Caki2 (cell line): ENCODE measurements at places on chromosomes 4 and X. TPM values are rescaled to one million over a fixed set of nuclear protein-coding genes. Genes with fewer than 3 reads are reported as not detected.

The CLNK gene
- total RNA-seq: not detected in 2 replicates

The CT45A5 gene
- total RNA-seq: not detected in 2 replicates

The IQCM gene
- total RNA-seq: not detected in 2 replicates

The SPANXB1 gene
- total RNA-seq: not detected in 2 replicates

The SOWAHB gene
- not detected in 2 replicates for total RNA-seq

The AREG gene
- total RNA-seq: 20.6 and 30.6 TPM in 2 replicates

- DNase-seq: no peak
Measured at GRCh38 chrX:23331701-23332100, 2.9 kb upstream of the PTCHD1 start.

GRCh38 chrX:45309801-45310200 lies 109.1 kb upstream of the DIPK2B start:
- no peak for DNase-seq

DNA sequence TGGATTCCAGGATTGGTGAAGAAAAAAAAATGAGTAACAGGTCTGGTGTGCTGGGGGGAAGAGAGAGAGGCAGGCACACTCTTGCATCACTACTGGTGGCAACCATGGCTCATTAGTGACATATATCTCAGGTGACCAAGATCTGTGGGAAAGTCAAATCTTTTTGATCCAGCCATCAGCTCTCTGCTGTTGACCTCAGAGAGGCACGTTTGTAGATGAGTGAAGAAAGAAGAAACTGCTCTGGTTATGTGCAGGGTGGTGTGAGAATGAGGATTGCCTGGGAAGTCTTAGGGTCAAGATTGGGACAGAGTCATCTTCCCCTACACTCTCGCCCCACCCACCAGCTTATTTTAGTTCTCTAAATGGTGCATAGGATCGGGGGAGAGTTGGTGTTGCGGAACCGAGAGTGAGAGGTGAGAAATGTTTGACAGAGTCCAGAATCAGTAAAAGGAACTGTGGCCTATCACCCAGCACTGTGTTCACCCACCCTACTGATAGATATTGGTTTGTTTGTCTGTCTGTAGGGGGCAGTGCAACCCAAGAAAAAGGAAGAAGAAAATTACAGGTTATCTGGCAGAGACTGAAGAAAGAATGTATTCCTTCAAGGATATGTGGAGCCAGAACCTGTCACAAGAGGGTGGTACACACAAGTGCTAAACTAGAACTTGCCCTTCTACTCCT lies 21.9 kb downstream of the ARMCX6 start:
- peak; percentile 35 for DNase-seq

DNA sequence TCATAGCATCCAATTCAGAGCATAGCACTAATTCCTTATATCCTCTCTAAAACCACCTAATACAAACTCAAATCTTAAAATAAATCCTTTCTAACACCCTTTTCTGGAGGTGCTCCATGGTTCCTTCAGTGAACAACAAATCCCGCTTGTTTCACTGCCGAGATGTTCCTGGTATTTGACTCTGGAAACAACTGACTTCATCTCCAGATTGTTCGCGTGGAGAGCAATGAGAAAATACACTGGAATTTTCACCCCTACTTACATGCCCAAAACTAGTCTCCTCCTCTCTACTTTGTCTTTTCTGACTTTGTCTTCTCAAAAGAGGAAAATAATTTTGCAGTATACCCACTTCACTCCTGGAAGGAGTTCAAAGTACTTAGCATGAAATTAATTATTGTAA lies 129.0 kb downstream of the PLS3 start:
- DNase-seq: no peak

GRCh38 chr4:154205471-154205870 lies 286.1 kb downstream of the DCHS2 start:
- DNase-seq: no peak

DNA sequence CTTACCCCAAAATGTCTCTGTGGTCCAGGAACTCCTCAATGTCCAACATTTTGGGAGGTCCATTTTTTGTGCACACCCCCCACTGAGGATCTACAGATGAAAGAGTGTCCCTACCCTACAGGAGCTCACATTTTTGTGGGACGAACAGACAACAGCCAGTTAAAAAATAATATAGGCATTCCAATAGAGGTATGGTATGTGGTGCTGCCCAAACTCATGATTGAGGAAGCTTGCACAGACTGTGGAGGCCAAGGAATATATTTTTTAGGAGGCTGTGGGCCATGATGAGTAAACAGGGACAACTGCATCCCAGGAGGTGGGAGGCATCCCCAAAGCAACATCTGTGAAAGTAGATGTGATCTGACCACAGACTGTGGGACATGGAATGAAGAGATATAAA lies 181.0 kb upstream of the HCCS start:
- no peak for DNase-seq

DNA sequence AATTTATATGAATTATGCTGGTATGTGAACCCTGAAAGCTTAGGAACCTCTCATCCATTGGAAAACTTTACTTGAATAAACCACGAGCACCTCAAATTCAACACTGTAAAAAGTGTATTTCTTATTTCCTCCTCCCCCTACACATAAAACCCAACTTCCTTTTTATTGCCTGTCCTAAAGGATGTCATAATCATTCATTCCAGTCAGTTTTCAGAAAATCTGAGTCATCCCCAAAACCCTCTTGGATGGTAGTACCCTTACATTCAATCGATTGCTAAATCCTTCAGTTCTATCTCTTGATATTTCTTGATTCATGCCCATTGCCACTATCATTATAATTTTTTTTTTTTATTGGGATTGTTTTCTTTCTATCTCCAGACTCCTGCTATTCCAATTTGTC lies 91.1 kb upstream of the ATP8A1 start:
- no peak for DNase-seq

DNA sequence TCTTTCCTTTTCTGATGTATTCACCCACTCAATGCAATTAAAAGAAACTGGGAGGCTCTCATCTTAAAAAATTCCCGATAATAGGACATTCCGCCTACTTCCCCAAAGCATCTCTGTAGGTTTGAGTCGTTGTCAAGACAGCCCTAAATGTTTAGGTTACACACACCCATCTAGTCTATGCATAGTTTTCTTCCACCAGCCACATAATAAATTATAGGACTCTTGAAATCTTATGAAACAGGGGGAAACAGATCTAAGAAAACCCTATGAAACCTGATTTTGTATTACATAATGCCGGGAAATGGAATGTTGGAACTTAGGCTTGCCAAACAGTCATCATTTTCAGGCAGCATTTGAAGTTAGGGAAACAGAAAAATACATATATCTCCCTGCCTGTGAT lies 150.0 kb downstream of the PRKX start:
- DNase-seq: no peak

DNA sequence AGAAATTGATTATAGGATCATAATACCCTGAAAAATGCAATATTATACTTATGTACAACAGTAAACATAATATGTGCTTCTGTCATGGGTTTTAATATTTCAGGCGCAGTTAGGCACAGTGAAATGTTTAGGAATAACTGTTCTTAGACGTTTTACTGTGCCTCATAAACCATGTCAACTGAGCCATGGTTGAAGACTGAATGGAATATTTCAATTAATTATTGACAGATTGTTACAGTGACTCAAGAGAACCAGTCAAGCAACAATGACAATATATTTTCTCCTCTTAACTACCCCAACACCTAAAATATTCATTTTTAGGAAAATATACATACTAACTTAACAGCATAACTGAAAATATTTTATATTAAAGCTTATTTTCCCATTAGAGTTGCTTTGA lies 852.7 kb upstream of the FRG1 start:
- DNase-seq: peak; percentile 17

DNA sequence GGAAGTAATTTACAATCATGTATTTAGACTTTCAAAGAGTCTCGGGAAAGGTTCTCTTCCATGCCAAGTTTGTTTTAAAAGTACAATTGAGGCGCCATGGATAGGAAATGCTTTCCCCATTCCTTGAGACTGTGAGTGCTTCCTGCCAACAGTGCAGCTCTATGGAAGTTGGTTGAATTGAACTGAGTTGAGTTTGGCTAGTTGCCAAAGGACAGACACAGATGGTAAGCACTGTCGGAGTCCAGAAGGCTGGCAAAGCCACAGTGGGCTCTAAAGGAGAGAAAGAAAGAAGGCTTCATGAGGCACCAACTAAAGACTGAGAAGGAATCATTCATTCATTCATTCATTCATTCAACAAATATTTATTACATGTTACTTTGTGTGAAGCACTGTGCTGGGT lies 4.3 kb upstream of the KCNE5 start:
- DNase-seq: no peak

GRCh38 chrX:9473708-9474107 lies 8.8 kb downstream of the TBL1X start:
- DNase-seq: no peak

GRCh38 chrX:126164226-126164625 lies 1.9 kb downstream of the DCAF12L2 start:
- DNase-seq: no peak

GRCh38 chr4:187965726-187966125 lies 29.8 kb upstream of the ZFP42 start:
- no peak for DNase-seq

GRCh38 chr4:8771666-8772065 lies 100.0 kb downstream of the HMX1 start:
- DNase-seq: no peak

GRCh38 chr4:40300371-40301162 lies 34.6 kb upstream of the CHRNA9 start:
- no peak for DNase-seq

DNA sequence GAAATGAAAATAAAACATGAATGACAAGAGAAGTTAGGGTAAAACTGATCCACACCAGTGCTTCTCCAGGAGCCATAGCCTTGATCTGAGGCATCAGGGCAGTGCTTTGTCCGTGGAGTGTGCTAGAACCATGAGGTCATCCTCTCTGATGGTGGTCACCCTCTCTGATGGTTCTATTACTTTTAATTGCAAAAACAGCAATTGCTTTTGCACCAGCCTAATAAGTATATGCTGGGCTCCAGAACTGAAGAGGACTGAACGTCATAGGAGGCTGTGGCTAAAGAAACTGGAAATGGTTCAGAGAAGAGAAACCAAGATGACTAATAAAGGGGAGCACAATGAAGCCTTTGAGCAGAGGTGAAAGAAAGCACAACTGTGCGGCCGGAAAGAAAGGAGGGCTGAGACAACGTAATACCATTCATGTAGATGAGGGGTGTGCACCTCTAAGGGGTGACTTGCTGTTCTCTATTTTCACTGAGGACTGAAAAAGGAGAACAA lies 17.0 kb upstream of the TMEM154 start:
- no peak for DNase-seq

GRCh38 chr4:68724426-68724825 lies 54.0 kb upstream of the UGT2B15 start:
- no peak for DNase-seq
